ENCODE measurements at places on chromosomes 16 and 17. TPM values are rescaled to one million over a fixed set of nuclear protein-coding genes. Genes with fewer than 3 reads are reported as not detected.

- H3K36me3 ChIP-seq, result peaks cover 62% of the 10 kb centered on the region
- DNase-seq, result peak; percentile 9
- peak overlapping the region; percentile 94 for H3K27ac ChIP-seq
- no peaks in the 10 kb centered on the region for H3K27me3 ChIP-seq
- H3K4me1 ChIP-seq, result peaks cover 54% of the 10 kb centered on the region
- H3K4me3 ChIP-seq, result peak overlapping the region; percentile 91
These were observed 1.5 kb downstream of the AMZ2 start for GRCh38 chr17:68249354-68249765.

ABCA10 gene
- total RNA-seq, result 0.07 TPM

TMEM88 gene
- 4.1 TPM for total RNA-seq

DNA sequence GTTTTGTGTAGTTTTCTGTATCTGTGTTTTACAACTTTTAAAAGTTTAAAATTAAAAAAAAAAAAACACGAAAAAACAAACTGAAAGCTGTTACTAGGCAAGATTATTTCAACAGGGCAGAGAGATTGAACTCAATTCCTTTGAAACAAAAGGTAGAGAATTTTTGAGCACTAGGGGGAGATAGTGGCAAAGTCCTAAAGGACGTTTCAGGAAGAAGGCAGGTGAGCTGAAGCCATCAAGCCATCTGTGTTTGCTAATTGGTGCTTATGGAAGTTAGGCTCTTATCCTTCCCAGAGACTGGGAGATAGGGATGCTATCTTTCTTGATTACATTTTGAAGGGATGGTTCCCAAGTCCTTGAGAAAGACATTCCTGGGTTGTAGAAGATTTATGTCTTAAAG is 70.6 kb upstream of the CLEC3A start:
- no peaks in the 10 kb centered on the region for H3K36me3 ChIP-seq
- peaks cover 2% of the 10 kb centered on the region for H3K27me3 ChIP-seq
- H3K4me3 ChIP-seq, result no peak overlapping the region

DNA sequence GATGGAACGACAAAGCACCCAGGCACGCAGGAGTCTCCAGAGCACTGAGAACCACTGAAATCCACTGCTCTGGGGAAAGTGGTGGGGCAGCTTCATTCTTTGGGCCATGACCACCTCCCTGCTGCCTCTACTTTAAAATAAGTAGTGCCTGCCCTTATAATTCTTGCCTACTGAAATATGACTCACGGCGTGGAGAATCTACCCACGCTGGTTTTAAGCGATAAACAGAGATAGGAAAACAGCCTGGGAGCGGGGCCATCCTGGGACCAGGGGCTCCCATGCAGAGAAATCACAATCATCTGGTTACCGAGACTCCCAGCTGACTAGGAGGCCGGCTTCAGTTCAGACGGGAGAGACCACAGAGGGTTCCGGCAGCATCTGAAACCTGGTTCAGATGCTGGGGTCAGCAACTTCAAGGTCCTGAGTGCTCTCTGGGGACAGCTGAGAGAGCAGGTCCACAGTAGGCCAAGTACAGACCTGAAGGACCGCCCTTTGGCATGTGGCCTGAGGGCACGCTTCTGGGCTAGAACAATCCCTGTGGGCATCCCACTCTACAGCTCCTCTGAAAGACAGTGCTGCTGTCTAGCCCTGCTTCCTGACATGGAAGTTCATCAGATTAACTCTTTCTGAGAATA is 8.6 kb upstream of the DHRS13 start:
- H3K27ac ChIP-seq, result no peak overlapping the region
- peaks cover 86% of the 10 kb centered on the region for H3K36me3 ChIP-seq
- H3K4me1 ChIP-seq, result peaks cover 9% of the 10 kb centered on the region
- no peak overlapping the region for H3K4me3 ChIP-seq

ZNF594 gene
- total RNA-seq, result 8.0 TPM

DNA sequence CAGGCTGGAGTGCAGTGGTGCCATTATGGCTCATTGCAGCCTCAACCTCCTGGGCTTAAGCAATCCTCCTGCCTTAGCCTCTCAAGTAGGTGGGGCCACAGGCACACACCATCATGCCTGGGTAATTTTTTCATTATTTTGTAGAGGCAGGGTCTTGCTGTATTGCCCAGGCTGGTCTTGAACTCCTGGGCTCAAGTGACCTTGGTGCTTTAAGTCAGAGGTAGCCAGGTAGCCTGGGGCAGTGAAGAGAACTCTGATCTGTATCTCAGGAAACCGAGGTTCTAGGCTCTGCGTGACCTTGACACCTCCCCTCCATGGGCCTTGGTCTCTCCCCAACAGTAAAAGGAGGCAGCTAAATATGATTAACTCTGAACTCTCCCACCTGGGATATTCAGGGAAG is 3.4 kb downstream of the CTF1 start:
- no peak overlapping the region for H3K27ac ChIP-seq
- no peaks in the 10 kb centered on the region for H3K27me3 ChIP-seq
- H3K4me3 ChIP-seq, result no peak overlapping the region

DNAI2 gene
- 0.55 TPM for total RNA-seq

SNX20 gene
- 35.2 TPM for total RNA-seq

- no peak overlapping the region for H3K27ac ChIP-seq
- no peak for DNase-seq
- H3K36me3 ChIP-seq, result no peaks in the 10 kb centered on the region
- no peaks in the 10 kb centered on the region for H3K4me1 ChIP-seq
- no peak overlapping the region for H3K4me3 ChIP-seq
These were observed 445.3 kb upstream of the TOM1L1 start for GRCh38 chr17:54455251-54455868.

DNA sequence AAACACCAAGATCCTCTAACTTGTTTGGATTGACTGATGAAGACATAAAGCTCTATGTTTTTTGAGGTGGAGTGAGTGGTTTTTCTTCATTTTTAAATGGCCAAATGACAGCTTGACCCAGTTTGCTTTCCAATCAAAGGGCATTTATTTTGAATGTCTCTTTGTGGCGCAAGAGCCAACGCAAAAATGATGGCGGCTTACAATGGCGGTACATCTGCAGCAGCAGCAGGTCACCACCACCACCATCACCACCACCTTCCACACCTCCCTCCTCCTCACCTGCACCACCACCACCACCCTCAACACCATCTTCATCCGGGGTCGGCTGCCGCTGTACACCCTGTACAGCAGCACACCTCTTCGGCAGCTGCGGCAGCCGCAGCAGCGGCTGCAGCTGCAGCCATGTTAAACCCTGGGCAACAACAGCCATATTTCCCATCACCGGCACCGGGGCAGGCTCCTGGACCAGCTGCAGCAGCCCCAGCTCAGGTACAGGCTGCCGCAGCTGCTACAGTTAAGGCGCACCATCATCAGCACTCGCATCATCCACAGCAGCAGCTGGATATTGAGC is 329 bp downstream of the NLK start:
- H3K27me3 ChIP-seq, result peaks cover 9% of the 10 kb centered on the region
- peak overlapping the region; percentile 83 for H3K4me3 ChIP-seq
- no peak for DNase-seq
- peaks cover 27% of the 10 kb centered on the region for H3K36me3 ChIP-seq
- peak overlapping the region; percentile 69 for H3K27ac ChIP-seq
- peaks cover 63% of the 10 kb centered on the region for H3K4me1 ChIP-seq

CDH8 gene
- not detected for total RNA-seq

WFDC1 gene
- not detected for total RNA-seq

GRCh38 chr16:85448557-85449190 is 164.4 kb upstream of the GSE1 start:
- DNase-seq, result no peak
- H3K36me3 ChIP-seq, result no peaks in the 10 kb centered on the region
- peaks cover 5% of the 10 kb centered on the region for H3K4me1 ChIP-seq
- no peak overlapping the region for H3K27ac ChIP-seq
- no peak overlapping the region for H3K4me3 ChIP-seq

DNA sequence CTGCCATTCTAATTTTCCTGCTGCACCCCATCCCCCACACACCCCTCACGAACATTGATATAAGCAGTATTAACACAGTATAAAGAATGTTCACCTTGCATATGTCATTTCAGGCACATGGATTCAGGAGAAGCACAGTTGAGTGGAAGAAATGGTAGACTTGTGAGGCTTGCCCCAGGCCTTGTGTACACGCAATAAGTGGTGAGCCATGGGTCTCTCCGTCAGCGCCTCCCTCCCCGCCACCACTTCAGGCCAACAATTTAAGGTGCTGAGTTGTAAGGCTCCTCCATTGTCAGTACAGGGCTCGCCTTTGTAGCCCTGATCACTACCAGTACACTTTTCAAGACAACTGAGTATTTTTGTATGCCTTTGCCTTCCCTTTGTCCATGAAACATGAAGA is 12.2 kb upstream of the CLEC18C start:
- H3K4me1 ChIP-seq, result peaks cover 3% of the 10 kb centered on the region
- DNase-seq, result peak; percentile 9
- no peak overlapping the region for H3K27ac ChIP-seq
- H3K36me3 ChIP-seq, result peaks cover 7% of the 10 kb centered on the region

DNA sequence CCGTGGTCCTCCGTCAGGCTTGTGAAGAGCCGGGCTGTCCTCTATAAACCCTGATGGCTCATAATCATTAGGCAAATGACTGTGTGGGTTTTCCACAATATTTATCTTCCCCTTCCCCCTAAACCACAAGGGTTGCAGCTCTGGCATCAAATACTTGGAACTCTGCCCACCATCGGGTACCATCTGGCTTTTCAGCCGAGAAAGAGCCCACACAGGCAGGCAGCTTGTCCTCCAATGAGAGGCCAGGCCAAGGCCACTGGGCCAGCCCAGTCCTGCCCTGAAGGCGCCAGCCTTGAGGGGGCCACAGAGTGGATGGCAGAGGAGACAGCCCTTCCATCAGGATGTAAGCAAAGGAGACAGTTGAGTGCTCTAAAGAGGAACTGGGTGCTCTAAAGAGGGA is 31.8 kb upstream of the NAT9 start:
- no peak overlapping the region for H3K4me3 ChIP-seq
- no peak for DNase-seq
- H3K27me3 ChIP-seq, result no peaks in the 10 kb centered on the region
- peaks cover 4% of the 10 kb centered on the region for H3K36me3 ChIP-seq

DNA sequence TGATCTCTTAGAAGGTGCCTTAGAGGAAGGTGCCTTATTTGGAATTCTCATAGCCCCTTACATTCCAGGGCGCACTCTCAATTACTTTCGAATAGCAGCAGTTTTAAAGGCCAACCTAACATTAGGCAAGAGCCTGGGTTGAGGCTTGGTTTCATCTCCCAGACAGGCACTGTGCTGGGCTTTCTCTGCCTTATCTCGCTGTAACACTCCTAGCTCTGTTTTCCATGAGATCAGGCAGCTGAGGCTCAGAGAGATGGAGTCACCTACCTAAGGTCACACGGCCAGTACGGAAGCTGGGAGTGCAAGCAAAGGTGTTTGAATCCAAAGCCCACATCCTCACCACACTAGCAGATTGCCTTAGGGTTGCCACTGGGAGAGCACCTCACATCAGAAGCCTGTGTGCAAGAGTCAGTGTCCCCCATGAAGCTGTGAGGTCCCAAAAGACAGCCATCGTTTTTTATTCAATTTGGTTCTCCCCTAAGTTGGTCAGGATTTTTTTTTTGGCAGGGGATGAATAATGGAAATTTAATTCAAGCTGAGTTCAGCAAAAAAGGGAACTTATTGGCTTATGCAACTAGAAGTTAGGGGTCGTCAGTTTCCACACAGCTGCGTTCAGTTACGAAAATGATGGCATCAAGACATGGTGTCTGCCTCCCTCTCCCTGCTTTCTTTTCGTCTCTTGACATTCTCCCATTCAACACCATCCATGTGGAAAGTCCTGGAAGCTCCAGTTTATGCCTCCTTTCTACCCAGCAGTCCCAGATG is 206.4 kb downstream of the KATNIP start:
- no peak for DNase-seq
- H3K27me3 ChIP-seq, result no peaks in the 10 kb centered on the region
- no peaks in the 10 kb centered on the region for H3K36me3 ChIP-seq
- H3K27ac ChIP-seq, result no peak overlapping the region
- no peaks in the 10 kb centered on the region for H3K4me1 ChIP-seq
- no peak overlapping the region for H3K4me3 ChIP-seq

GRCh38 chr17:80425835-80426426 is 11.0 kb downstream of the ENDOV start:
- no peaks in the 10 kb centered on the region for H3K27me3 ChIP-seq
- no peak for DNase-seq
- H3K36me3 ChIP-seq, result no peaks in the 10 kb centered on the region
- H3K27ac ChIP-seq, result no peak overlapping the region

- peaks cover 14% of the 10 kb centered on the region for H3K27me3 ChIP-seq
- no peak overlapping the region for H3K4me3 ChIP-seq
- no peak for DNase-seq
- no peaks in the 10 kb centered on the region for H3K36me3 ChIP-seq
These were observed 70.5 kb upstream of the DHX40 start for GRCh38 chr17:59494757-59495368.

SLC52A1 gene
- total RNA-seq, result 0.14 TPM
